ENCODE measurements at places on chromosomes 16 and 17.

GRCh38 chr17:33520426-33521330 is 227.6 kb upstream of the ASIC2 start:
- DNase-seq = peak; percentile 12

- no peak for DNase-seq
These were observed 116.7 kb downstream of the CCDC182 start for GRCh38 chr17:57628421-57628820.

DNA sequence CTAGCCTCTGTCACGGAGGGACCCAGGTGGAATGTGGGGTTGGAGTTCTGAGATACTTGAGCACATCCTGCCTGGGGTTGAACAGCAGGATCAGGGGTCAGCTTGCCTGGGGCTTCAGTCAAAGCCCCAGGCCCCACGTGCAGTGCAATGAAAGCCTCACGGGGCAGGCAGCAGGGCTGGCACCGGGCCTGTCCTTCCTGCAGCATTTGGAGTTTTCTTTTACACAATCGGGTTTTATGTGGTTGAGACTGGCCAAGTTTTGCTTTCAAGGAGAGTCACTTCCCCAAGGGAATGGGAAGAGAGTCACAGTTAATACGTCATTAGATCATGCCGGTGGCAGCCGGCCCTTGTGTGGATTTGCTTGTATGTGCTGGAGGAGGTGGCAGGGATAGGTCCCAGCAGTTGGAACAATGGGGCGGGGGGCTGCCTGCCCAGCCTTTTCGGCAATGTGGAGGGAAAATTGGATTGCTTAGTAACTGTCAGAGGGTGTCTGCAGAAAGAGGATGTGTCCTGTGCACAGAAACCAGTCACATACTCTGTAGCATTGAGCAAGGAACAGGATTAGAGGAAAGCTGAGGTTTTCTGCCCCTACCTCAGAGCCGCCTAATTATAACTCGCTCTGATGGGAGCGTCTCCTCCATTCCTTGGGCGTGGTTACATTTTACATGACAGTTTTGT is 4.5 kb downstream of the RMI2 start:
- DNase-seq = no peak

GRCh38 chr16:50690177-50690576 is 3.2 kb upstream of the NOD2 start:
- no peak for DNase-seq

- DNase-seq = no peak
These were observed 17.0 kb downstream of the LSM12 start for GRCh38 chr17:44049294-44050060.

DNA sequence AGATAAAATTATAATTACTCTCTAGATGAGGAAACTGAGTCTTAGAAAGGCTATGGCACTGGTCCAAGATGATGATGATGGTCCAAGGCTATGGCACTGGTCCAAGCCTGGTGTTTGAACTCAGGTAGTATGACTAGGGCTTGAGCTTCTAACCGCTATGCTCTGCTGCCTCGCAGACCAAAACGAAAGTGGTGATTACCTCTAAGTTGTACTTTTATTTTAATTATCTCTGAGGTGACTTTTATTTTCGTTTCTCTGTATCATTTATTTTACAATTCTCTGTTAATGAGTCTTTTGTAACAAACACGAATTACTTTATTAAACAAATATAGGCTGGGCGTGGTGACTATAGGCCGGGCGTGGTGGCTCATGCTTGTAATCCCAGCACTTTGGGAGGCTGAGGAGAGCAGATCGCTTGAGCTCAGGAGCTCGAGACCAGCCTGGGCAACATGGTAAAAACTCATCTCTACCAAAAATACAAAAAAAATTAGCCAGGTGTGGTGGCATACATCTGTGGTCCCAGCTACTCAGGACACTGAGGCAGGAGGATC is 5.6 kb downstream of the REXO5 start:
- DNase-seq = no peak

DNA sequence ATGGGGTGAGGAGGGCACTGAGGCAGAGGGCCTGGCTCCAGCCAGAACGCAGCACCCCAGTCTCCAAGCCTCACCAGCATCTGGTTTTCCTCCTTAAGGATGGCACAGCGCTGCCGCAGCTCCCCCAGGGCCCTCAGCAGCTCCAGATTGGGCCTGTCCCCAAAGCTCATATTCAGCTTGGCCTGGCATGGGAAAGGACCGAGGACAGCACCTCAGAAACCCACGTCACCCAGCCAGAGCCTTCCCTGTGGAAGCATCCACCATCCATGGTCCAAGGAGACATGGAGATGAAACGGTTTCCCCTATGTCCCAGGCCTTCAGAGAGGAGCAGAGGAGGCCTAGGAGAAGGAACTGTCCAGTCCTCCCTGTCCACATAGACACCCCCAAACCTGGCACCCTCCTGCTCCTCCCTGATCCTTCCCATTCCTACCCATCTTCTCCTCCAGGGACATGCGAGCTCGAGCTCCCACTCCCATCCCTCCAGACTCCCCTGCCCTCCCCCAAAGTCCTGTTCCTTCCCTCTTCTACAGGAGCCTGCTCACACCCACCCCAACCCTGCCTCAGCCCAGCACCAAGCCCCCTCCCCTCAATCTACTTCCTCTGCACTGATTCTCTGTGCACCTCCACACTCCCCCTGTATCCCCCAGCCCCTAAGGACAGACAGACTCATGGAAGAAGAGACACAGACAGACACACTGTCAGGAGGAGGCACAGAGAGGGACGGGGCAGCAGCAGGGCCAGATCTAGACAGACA is 1.8 kb downstream of the TSPOAP1 start:
- DNase-seq = no peak

- no peak for DNase-seq
These were observed 479.9 kb upstream of the CDH11 start for GRCh38 chr16:65601781-65602180.

DNA sequence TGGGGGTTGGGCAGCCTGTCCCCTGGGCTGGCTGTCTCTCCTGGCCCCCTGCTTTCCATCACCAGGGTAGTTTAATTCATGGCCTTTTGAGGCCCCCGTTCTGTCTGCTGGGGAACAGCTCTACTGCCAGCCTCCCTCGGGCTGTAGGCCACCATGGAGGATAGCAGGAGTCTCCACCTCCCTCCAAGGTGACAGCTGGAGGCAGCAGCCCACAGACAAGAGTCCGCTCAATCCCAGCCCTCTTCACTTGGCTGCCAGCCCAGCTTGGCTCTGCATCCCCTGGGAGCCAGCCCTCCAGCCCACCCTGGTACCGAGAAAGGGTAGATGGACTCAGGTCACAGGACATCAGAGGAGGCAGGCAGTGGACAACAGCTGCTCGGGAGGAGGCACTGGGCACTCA is 194.6 kb upstream of the SDK2 start:
- DNase-seq = no peak
